ENCODE measurements at places on chromosomes 4 and X.

DNA sequence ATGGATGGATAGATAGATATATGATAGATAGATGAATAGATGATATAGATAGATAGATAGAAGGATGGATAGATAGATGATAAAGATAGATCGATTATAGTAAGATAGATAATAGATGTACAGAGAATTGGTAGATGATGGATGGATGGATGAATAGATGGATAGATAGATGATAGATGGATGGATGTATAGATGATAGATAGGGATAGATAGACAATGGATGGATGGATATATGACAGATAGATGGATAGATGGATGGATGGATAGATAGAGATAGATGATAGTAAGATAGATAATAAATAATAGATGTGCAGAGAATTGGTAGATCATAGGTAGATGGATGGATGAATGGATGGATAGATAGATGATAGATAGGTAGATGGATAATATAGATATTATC is 12.2 kb downstream of the GYG2 start:
- no peak for DNase-seq

- DNase-seq = no peak
Observed at GRCh38 chr4:185879666-185880312, 67.8 kb upstream of the SORBS2 start.

DNA sequence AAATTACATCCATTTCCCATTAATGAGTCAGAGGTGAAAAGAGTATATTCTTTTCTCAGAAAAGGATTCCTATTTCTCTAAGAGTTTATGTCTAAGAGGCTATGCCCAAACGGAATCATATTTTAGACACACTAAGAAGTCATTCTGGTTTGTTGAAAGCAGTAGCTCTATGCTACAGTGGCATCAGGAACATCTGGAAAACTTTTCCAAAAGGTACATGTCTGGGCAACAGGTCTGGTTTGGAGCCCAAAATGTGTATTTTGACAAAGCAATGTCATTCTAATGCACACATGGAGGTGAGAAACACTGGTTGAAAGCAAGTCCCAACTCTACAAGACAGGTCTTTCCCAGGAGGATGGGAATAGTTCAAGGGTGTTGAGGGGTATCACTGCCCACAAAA is 56.1 kb downstream of the APBB2 start:
- no peak for DNase-seq

DNA sequence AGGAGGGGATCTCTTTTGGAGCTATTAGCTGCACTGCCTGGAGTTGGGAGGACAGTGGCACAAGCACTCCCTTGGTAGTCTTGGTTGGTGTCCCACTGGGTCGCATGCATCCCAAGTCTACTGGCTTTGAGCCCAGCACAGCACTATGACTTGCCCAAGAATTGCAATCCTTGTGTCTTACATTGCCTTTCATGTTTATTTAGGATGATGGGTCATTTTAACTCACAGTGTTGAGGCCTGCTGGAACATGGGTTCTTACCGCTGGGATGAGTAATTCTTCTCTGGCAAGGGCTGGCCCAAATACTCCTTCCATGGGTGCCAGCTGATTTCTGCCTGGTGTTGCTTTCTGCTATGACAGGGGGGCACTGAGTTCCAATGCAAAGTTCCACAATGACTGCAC is 185.5 kb downstream of the TEX13C start:
- no peak for DNase-seq

DNA sequence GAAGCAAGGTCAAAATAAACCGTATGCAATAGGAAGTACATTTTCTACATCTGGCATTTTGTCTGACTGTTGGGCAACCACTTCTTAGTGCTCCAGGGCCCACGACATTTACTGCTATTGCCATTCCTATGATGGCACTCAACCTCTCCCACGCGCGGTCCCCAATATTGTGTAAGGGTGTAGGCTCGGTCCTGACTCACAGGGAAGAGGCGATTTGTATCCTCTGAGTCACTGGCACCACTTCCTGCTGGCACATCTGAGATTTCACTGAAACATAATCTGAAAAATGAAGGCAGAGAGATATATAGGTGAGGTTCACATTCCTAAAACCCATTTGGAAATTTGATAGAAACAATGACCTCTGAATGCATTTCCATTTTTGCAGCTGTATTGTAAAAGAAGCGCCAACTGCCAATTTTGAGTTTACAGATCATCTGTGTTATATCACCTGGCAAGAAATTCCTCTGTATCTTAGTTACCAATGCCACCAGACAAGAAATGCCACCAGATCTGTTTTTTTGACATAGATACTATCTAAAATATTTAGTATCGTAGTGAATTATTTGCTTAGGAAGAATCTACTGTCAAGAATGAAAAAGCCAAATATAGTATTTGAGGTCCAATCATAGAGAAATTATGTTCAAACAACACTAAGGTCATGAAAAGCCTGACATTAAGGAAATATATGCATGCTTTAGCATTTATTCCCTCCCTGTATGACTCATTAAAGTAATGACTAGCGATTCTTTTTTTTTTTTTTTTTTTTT is 9.8 kb downstream of the EREG start:
- DNase-seq = no peak

DNA sequence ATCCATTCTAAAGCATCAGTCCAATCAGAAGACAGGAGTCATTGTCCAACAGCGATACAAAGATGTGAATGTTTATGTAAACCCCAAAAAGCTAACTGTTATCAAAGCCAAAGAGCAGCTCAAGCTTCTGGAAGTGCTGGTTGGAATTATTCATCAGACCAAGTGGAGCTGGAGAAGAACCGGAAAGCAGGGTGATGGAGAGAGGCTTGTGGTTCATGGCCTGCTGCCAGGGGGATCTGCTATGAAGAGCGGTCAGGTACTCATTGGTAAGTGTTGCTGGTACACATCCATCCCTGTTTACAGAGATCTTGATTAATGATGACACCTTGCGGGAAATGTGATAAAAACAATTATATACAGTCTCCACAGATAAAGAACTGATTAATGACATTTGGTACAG is 11.0 kb downstream of the INTU start:
- DNase-seq = no peak

DNA sequence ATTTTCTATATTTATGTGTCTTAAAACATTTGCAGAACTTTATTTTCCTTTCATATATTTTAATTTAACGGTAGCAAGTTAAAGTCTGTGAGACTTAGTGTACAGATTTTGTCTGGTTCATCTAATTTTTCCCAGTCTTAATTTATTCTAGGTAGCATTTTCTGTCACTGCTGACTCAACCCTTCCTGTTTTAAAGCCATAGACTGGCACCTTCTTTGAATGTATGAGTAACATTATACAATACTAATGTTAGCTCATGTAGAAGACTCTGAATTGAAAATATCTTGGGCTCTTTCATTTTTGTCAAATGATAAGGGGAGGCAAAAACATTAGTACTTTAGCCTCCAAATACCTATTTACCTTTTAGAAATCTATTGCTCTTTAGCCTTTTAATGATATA is 43.6 kb downstream of the BLTP1 start:
- no peak for DNase-seq

- no peak for DNase-seq
Observed at GRCh38 chr4:151418385-151418784, 9.4 kb downstream of the FHIP1A start.

GRCh38 chr4:37615059-37615719 is 71.0 kb downstream of the RELL1 start:
- DNase-seq = no peak

DNA sequence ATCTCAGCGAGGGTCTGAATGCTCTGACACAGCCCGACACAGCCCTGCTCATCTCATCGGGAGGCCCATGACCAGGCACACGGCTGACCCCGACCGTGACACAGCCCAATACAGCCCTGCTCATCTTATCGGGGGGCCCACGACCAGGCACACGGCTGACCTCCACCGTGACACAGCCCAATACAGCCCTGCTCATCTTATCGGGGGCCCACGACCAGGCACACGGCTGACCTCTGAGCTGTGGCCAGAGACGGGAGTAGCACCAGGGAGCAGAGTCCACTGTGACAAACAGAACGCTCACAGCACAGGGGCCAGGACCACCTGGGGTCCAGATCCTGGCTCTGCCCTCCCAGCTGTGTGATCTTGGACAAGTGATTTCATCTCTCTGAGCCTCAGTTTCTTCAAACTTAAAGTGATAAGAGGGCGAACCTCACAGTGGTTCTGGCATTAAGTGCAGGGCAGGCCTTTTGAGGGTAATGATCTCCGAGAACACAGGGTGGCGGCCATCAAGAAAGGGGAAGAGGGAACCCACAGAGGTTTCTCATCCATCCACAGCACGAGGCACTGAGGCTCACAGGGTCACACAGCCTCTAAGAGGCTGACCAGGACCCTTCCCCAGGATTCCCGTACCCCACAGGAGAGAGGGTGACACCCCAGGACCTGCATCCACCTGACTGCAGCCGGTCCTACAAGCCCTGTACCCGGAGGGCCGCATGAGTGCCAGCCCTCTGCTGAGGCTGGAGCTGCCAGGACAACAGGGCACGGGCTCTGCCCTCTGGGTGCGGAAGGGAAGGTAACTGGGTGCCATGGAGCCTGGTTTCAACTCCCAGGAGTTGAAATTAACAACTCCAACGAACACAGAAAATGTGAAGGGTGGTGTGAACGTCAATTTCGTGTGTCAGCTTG is 60.1 kb downstream of the WFS1 start:
- DNase-seq = no peak

- DNase-seq = no peak
Observed at GRCh38 chrX:118153270-118153669, 36.7 kb upstream of the KLHL13 start.

DNA sequence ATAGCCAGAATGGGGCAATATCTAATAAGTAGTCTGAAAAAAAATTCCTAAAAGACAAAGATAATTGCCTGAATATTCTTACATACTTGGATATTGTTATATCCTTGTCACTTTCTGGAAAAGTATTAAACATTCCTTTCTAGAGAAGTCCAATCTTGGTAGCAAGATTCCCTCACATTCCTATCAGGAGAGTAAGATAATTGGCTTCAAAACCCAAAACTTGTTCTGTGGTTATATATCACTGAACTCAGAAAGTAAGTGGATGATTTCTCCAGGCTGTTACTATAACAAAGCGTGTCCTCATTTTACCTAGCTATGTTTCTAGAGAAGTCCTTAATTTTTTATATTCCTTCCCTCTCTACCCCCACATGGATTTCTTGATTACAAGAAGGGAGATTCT is 46.0 kb upstream of the TEX13A start:
- no peak for DNase-seq

- DNase-seq = no peak
Observed at GRCh38 chr4:55866290-55866907, 13.0 kb downstream of the EXOC1 start.

- no peak for DNase-seq
Observed at GRCh38 chrX:103861200-103861599, 29.1 kb upstream of the RAB9B start.

- DNase-seq = no peak
Observed at GRCh38 chrX:139207655-139208054, 322.9 kb upstream of the F9 start.

DNA sequence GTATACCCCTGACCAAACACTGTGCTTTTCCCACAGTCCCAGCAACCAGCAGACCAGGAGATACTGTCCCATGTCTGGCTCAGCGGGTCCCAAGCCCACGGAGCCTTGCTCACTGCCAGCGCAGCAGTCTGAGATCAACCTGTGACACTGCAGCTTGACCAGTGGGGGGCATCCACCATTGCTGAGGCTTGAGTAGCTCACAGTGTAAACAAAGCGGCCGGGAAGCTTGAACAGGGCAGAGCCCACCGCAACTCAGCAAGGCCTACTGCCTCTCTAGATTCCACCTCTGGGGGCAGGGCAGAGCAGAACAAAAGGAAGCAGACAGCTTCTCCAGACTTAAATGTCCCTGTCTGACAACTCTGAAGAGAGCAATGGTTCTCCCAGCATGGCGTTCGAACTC is 58.1 kb downstream of the SLC10A6 start:
- no peak for DNase-seq

- peak; percentile 29 for DNase-seq
Observed at GRCh38 chr4:93751411-93751810, 77.1 kb upstream of the ATOH1 start.

- no peak for DNase-seq
Observed at GRCh38 chrX:11952176-11952720, 186.0 kb upstream of the FRMPD4 start.

DNA sequence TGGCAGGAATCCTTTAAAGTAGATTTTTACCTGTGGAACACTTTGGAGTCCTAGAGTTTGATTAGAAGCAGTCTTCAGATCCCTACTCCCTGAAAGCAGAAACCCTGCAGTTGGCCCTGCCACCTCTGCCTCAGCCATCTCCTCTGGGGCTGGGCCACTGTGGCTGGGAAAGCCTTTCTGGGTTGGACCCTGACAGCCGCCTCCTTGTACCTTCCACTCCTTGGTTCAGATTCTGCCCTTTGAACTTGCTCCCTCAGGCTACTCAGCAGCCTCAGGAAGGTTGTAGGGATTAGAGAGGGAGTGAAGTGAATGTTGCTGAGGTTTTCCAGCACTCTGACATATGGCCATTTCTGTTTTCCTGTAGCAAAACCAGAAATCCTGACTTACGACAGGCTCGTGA is 65.5 kb downstream of the KIT start:
- no peak for DNase-seq

DNA sequence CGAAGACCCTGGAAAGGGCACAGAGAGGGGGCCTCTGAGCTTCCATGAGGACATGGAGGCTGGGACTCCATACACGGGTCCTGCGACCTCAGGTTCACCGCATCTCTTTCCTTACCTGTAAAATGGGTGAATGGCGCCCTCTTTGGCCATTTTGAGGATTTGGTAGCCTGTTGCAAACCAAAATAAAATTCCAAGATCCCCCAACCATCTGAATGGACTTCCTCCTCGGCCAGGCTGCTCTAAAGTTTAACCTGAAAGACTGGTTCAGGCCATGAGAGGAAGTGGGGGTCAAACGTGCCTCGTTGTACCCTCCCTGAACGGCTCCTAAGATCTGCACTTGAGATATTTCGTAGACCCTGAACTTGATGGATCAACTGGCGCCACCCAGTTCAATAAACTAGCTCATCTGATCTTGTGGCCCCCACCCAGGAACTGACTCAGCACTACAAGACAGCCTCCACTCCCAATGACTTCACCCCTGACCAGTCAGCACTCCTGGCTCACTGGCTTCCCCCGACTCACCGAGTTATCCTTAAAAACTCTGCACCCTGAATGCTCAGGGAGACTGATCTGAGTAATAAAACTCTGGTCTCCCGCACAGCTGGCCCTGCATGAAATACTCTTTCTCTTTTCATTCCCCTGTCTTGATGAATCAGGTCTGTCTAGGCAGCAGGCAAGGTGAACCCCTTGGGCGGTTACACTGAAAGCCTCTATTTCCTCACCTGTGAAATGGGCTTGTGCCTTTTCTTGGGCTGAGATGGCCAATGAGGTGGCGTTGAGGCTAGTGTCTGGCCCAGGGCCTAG is 32.9 kb upstream of the GPR78 start:
- no peak for DNase-seq

- DNase-seq = no peak
Observed at GRCh38 chrX:129961180-129962083, 21.0 kb upstream of the BCORL1 start.

GRCh38 chr4:22661443-22661842 is 31.3 kb upstream of the GBA3 start:
- no peak for DNase-seq

DNA sequence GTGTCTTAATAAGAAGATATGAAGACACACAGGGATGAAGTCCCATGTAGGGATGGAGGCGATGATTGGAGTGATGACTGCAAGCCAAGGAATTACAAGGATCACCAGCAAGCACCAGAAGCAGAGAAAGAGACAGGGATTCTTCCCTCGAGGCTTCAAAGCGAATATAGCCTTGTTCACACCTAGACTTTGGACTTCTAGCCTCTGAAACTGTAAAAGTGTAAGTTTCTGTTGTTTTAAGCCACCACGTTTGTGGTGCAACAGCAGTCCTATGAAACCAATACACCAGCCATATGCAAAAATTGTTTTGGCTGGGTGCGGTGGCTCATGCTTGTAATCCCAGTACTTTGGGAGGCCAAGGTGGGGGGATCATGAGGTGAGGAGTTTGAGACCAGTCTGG is 9.8 kb upstream of the PDS5A start:
- DNase-seq = no peak

Measured in hippocampal formation (tissue), 2 donors.